BJ (cell line): ENCODE measurements at places on chromosomes 2 and 18. TPM values are rescaled to one million over a fixed set of nuclear protein-coding genes. Genes with fewer than 3 reads are reported as not detected.

Gene PSTPIP2
- polyA plus RNA-seq = 5.9 and 7.2 TPM in 2 replicates

Gene CCBE1
- polyA plus RNA-seq = 35.4 and 51.2 TPM in 2 replicates

Gene TMEM185B
- 20.0 and 32.0 TPM in 2 replicates for polyA plus RNA-seq

Gene ANKRD29
- polyA plus RNA-seq = 4.3 and 4.7 TPM in 2 replicates

Gene SLC5A7
- not detected in 2 replicates for polyA plus RNA-seq

Gene ZSWIM2
- polyA plus RNA-seq = 0.04 and 0.05 TPM in 2 replicates

Gene GATA6
- polyA plus RNA-seq = 0.65 and 0.75 TPM in 2 replicates

Gene CLEC4F
- not detected in 2 replicates for polyA plus RNA-seq

Gene TRIM54
- 0.05 TPM in 1 of 2 replicates, not detected in the other for polyA plus RNA-seq

Gene ATP6V1C2
- polyA plus RNA-seq = 0.04 and 0.12 TPM in 2 replicates

GRCh38 chr2:135409436-135409835 lies 121.6 kb downstream of the ZRANB3 start:
- no peak for DNase-seq

DNA sequence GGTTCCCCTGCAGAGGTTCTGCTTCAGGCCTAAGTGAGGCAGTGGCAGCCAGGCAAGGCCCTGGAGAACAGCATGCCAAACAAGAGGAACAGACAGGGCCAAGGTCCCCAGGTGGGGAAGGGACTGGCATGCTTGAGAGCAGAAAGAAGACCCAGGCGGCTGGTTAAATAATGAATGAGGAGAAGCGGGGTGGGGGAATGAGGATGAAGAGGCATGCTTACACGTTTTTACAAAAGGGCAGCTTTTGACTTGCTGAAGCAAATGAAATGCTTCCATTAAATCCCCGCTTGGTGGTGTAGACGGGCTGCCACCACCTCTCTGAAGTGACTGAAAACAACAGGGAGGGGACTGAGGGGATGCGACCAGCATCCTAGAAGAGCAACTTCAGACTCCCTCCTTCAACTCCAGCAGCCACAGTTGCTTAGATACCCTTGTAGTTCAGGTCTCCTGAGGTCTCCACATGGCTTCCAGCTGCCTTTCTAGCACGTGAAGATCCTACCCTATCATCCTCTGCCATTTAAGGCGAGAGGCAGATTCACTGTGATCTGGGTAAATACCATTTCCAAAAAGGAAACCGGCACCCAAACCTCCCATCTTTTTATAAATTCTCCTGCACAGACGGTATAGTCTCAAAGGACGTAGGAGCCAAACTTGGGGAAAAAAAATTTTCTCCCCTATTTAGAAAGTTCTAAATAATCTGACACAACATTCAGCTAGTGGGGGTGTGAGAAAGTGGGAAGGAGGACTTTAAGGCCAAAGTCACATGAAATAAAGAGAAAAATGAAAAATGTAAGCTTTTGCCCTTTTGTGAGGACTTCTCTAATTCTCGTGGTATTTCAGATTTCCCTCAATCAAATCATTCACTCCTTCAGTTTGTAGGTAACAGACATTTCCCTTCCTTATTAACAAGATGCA lies 65.6 kb downstream of the CACNB4 start:
- no peak for DNase-seq

DNA sequence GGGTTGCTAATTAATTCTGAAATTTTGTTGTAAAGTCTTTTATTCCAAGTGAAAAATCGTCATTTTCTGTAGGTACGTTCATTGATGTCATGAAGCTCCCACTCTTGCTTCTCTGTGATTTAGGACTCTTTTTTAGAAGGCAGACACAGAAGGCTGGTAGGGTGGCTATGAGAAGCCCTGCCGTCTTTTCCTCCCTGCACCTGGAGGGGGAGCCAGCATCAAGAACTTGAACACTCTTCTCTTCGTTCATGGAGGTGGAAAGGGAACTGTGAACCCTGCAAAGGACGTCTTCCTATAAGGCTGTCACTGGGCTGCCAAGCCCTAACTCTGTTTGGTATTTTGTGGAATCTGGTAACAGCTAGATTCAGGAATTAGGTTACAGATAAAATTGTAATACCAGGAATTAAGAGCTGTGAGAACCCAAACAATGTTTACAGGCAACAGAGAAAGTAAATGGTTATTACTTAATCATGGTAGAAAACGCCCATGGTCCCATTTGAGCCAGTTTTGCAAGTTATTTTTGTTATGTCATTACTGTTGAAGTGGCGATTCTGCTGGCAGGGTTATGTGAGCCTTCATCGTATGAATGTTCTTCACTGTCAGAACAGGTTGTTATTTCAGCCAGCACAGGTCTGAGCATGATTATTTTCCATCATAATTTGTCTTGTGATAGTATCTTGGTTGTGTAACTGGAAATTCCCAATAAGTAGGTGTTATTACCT lies 112.2 kb downstream of the OSBPL6 start:
- no peak for DNase-seq

DNA sequence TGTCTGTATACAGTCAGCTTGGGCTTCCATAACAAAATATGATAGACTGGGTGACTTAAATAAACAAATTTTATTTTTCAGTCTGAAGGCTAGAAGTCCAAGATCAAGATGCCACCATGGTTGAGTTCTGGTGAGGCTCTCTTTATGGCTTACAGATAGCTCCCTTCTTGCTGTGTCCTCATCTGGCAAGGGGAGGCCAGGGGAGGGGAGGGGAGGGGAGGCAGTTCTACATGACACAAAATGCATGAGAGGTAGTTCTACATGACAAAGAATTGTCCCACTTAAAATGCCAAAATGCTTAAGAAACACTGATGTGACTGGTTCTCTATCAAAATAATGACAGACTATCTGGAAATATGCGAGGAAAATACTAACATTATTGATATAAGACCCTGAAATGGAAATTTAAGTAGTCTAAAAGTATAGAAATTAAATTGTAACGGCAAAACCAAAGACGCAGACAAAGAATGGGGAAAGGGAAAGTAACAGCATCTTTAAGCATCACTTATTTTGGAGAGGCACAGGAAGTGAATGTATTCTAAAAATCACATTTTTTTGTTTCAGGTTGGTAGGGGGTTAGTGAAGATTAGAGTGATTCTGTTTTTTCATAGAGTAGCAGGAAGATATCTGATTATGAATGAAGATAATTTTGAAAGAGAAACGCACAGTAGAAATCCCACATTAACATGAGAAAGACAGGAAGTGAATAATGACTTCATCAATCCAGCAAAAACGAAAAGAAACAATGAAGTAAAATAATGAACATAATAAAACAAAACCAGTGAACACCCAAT lies 131.4 kb downstream of the STRN start:
- DNase-seq = no peak

- peak; percentile 27 for DNase-seq
These were observed 42.8 kb downstream of the PLEKHA3 start for GRCh38 chr2:178522950-178523595.

DNA sequence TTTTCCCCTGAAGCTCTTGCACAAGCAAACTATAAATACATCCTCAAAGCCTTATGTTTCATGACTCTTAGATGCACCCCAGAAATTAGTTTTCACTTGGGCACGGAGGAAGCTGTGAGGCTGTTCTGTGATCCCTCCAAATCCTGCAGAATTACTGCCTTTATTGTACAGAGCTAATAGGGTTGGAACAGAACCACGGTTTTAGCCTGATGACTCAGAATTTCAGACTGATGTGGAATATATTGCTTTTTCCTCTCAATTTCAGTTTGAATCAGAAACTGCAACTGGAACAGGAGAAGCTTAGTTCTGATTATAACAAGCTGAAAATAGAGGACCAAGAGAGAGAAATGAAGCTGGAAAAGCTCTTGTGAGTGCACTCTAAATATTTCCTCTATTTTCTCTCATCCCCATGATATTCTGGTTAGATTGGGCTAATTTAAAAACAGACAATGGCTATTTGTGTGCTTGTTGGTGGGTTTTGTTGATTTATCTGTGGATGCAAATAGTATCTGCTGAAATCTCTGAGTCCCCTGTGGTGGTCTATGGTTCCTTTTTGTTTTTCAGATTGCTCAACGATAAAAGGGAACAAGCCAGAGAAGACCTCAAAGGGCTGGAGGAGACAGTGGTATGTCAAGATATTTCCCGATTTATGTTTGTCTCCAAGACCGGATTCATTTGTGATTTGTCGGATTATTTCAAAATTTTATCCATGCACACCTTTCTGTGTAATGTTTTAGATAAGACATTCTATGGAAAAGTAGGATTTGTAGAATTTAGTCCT lies 38.2 kb upstream of the LYPD6B start:
- DNase-seq = no peak

GRCh38 chr18:39365836-39366485 lies 1800.4 kb upstream of the CELF4 start:
- no peak for DNase-seq

GRCh38 chr2:123080331-123080730 lies 944.8 kb upstream of the CNTNAP5 start:
- no peak for DNase-seq

GRCh38 chr2:36663851-36664695 lies 32.4 kb upstream of the VIT start:
- peak; percentile 41 for DNase-seq

- DNase-seq = no peak
These were observed 659.5 kb downstream of the TSN start for GRCh38 chr2:122414902-122415301.

DNA sequence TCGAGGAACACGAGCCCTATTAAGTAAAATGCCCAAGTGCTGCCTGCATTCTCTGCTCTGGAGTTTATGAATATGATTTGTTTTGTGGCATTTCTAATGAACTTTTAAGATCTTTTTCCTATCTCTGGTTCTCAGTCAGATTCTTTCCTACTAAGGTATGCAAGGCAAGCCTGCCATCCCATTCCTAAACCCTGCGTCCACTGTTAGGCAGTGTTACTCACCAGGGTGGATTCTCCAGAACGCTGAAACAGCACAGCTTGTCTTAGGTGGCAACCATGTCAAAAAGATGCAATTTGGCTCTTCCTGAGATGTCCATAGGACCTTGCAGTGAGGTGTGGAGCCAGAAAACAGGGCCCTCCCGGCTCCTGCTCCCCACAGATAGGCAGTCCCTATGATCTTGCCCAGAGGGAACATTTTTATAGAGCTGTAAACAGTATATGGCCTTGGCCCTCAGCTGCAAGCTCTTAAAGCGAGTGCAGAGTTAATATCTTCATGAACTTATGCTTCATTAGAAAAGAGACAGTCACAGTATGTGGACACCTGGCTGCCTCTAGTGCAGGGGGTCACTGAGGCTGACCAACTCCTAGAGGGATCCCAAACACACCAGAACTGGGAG lies 84.4 kb downstream of the TPGS2 start:
- DNase-seq = no peak

- no peak for DNase-seq
These were observed 2.1 kb downstream of the NMUR1 start for GRCh38 chr2:231527955-231528635.

- no peak for DNase-seq
These were observed 183.4 kb downstream of the NEDD4L start for GRCh38 chr18:58227361-58227930.

- no peak for DNase-seq
These were observed 540.6 kb downstream of the RIT2 start for GRCh38 chr18:42574871-42575270.

DNA sequence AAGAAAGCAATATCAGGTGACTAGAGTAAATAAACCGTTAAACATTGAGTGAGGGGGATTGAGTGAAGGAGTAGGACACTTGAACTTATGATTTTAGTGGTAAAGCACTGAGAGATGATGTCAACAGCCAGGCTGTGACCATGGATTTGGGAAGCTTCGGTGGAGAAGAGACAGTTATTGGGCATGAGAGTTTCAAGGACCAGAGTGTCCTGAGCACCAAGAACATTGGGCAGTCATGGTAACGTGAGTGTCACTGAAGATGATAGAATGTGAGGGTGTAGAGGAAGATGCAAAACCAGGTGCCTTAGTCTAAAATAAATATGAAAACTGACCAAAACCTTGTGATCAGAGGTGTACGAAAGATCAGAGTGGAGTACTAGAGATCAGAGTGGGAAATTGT lies 248.1 kb downstream of the ASXL3 start:
- DNase-seq = no peak

- no peak for DNase-seq
These were observed 377.9 kb downstream of the TMEM182 start for GRCh38 chr2:103139628-103140268.

DNA sequence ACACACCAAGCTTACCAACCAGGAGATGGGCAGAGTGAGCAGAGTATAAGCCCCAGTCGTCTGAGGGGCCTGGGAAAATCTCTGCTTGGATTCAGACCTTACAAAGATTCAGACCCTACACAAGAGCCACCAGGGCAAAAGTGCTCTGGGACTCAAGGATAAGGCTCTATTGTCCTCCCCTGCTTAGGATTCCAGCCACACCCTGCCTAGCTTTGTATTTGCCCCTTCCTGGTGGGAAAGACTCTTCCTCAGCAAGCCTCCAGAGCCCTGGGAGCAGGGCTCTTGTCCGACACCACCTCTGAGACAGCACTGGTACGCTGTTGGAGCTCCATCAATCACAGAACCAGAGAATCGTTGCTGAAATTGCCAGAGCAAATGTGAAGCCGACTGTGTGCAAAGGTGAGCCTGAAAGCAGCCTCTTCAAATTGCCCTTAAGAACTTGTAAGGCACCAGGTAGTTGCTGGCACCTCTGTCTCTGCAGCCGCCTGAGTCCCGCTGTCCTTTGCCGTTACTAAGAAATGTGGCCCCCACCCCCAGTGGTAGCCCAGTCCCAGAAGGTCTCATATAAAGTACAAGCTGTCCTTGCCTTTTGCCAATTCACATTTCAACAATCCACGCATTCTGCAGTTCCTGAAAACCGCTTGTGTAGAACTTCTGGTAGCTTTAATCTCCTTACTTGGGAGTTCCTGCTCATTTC lies 148.7 kb downstream of the CTIF start:
- no peak for DNase-seq

GRCh38 chr2:85678794-85679672 lies 11.0 kb upstream of the SFTPB start:
- no peak for DNase-seq

- no peak for DNase-seq
These were observed 315.5 kb downstream of the RPRM start for GRCh38 chr2:153163055-153163454.

DNA sequence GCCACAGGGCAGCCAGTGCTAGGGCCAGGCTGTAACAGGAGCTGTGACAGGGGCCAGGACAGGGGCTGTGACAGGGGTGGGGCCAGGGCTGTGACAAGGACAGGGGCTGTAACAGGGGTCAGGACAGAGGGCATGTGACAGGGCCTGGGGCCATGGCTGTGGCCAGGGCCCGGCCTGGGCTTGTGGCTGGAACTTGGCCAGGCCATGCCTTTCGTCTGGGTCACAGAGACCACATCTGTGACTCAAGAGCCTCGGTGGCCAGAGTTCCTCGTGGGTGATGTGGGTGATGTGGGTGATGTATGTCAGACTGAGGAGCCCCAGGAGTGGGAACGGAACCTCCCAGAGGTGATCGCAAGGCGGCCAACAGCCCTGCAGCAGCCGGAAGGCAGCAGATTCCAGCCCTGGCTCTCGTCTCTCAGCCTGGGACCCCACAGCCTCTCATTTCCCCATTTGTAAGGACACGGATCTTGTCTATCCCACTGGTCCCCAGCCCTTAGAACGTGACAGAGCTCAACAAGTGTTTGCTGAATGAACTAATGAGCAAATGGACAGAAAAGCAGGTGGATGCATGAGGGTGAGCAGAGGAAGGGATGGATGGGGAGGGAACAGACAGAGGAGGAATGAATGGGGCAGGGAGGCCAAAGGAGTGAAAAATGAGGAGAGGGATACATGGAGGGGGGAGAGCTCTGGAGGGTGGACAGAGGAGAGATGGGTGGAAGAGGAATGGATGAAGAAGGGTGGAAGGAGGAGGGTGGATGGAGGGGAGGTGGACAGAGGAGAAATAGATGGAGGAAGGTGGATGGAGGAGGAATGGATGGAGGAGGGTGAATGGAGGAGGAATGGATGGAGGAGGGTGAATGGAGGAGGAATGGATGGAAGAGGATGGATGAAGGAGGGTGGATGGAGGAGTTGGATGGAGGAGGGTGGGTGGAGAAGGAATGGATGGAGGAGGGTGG lies 17.3 kb downstream of the ESPNL start:
- DNase-seq = no peak

GRCh38 chr2:217326238-217327022 lies 466.6 kb upstream of the TNP1 start:
- no peak for DNase-seq
